Psoas muscle (tissue), 8 donors: ENCODE measurements at places on chromosomes 5 and 9.

DNA sequence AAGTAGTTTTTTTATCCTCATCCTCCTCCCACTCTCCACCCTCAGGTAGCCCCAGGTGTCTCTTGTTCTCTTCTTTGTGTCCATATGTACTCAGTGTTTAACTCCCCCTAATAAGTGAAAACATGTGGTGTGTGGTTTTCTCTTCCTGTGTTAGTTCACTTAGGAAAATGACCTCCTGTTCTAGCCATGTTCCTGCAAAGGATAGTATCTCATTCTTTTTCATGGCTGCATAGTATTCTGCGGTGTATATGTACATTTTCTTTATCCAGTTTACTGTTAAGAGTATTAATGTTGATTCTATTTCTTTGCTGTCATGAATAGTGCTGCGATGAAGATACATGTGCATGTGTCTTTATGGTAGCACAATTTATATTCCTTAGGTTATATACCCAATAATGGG lies 68.4 kb upstream of the RANBP3L start:
- DNase-seq, result no peak

DNA sequence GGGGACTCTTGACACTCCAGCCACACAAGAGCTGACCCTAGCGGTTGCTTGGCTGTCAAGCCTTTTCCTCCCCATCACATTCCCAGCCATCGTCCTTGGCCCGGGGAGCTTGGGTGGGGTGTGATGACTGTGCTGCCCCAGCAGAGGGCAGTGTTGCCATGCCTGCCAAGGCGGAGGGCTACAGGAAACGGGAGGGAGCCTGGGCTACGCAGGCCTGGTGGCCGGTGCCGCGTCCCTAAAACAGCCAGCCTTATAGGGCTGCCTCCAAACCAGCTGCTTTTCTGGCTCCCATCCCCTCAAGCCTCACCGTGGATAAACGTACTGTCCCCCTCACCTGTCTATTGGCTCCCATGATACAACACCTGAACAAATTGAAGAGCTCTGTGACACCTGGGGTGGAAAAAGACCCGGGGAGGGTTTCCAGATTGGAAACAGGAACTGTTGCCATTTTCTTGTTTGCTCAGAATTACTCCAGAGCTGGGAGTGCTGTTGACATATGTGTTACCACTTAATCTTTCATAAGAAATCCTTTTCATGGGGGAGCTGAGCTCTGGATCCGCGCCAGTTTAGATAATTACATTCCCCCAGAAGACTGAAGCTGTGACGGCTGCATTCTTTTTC lies 72.8 kb upstream of the ASTN2 start:
- DNase-seq, result peak; percentile 59

GRCh38 chr5:64125521-64125920 lies 40.1 kb upstream of the RNF180 start:
- no peak for DNase-seq

- peak; percentile 88 for DNase-seq
Measured at GRCh38 chr5:127870914-127871313, 167.7 kb downstream of the CCDC192 start.
